ENCODE measurements at places on chromosomes 5 and 9.

DNA sequence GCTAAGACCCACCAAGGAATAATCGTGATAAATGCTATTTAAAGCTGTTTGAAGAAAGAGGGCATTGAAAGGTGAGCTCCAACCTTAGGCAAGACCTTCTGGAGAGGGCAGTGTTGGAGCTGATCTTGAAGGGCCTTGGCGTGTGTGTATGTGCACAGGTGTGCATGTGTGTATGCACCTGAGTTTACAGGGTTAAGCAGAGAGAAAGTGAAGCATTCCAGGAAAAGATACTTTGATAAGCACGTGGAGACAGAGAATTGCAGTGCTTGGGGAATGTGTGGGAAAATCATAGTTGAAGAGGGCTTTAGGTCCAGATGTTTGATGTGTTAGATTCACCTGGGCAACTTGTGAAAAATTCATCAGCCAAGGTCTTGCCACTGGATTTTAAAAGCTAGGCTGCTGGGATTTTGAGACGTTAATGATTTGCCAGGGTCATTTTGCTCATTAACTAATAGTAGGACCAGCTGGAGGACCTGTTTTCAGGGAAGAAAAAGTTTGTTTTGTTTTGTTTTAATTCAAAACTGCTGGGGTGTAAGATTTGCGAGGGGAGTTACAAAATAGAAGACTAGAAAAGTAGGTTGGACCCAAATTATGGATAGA lies 78.3 kb upstream of the ANKRD55 start:
- no peak for DNase-seq

GRCh38 chr9:71079451-71079850 lies 42.0 kb downstream of the TRPM3 start:
- DNase-seq, result no peak

GRCh38 chr9:98989036-98990000 lies 45.6 kb downstream of the COL15A1 start:
- DNase-seq, result no peak

- no peak for DNase-seq
Measured at GRCh38 chr5:170168797-170169196, 63.1 kb downstream of the FOXI1 start.

GRCh38 chr5:91307048-91307447 lies 76.1 kb downstream of the ARRDC3 start:
- no peak for DNase-seq
